COR-L47 (cell line): ENCODE measurements at places on chromosomes 1 and 21.
A peak's percentile ranks its signal among the peaks of the same experiment; 100 is the strongest.

DNA sequence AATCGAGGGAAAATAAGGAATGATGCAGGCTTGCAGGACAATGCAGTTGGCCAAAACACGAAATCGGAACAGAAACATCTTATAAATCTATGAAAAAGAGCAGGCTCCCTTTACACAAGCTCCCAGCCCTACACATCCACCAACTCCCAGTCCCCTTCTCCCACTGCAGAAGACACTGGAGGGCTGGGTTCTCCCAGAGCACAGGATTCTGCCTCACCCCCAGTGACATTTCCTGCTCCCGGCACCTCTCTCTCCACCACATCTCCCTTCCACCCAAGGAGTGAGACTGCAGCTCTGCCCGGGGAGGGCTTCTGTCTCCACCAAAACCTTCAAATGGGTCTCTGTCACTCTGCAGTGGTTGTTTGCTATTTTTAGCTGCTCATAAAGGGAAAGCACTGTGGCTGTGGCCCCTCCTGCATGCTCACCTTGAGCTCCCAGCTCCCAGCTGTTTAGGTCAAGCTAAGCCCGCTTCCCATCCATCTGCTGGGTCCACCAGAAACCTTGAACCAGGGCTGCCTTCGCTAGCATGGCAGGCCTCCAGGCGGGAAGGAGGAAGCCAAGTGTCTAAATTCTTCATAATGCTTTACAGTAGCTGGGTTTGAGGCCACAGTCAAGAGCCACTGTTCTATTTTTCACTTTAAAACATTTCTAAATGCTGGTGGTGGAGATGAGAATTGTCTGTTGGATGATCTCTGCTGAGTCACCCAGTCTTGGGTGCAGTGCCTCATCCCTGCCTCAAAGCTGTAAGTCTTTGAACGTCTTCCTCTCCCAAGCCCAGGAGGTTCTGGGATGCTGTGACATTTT is 3.3 kb upstream of the C2CD2 start:
- no peak for DNase-seq

DNA sequence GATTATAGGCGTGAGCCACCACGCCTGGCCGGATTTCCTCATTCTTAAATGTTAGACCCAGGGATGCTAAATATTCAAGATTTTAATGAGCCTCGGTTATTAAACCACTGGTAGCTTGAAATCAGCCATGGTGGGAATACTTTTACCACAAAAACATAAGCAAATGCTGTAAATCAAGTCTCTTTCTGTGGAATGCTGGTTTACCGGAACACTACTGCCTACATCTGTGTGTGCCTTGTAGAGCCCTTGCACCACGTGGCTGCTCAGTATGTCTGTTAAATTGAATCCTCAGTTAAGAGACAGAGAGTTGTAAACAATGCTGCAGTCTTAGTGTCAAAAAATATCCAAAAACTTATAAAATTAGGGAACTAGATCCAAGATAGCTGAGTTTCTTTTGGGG is 26.8 kb upstream of the CNN3 start:
- DNase-seq, result no peak

DNA sequence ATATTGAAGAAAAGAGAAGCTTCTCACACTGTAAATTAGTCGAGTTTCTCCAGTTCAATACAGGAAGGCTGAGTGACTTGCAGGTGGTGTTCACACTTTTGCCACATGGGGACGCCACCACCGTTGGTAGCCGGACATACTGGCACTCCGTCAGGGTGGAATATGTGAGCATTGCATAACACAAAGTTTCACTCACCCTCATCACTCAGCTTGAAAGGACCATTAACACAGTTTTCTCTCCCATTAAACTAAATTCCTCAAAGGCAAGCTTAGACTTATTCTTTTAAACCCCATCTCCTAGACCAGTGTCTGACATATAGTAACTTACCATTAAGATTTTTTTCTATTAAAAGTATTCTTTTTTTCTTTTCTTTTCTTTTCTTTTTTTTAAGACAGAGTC is 105.3 kb upstream of the SERBP1 start:
- DNase-seq, result peak; percentile 27

DNA sequence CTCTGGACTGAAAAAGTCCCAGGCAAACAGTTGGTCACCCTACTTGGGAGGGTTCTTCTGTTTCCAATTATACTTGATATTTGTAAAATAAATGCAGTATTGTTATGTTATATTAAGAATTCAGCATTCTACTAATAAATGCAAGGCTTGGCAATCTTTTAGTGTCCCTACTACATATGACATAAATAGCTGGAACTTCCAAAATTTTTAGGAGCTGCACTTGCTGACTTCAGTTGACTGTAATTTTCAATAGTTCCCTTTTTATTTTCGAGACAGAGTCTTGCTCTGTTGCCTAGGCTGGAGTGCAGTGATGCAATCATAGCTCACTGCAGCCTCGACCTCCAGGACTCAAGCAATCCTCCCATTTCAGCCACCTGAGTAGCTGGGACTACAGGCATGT is 20.0 kb downstream of the FOXD3 start:
- DNase-seq, result no peak

DNA sequence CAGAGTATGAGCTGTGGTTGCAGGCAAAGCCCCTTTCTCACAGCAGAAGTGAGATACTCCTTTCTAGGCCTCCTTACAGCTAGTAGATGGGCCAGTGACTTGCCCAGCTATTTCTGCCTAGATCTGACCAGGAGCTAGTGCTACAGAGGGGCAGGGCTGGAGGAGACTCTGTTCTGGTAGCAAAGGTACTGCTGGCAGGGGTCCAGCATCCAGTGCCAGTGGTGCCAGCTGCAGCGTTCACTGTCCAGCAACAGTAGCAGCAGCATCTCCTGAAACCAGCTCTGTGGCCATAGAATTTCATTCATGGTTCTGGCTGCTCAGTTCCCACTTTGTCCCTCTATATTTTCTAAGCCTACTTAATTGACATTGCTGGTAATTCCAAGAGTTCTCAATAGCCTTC is 62.5 kb upstream of the CNN3 start:
- DNase-seq, result no peak

GRCh38 chr1:59308839-59309238 is 11.9 kb downstream of the FGGY start:
- DNase-seq, result no peak

- peak; percentile 99 for DNase-seq
Measured at GRCh38 chr1:204084247-204084772, 11.4 kb downstream of the SOX13 start.
